ENCODE measurements at places on chromosomes 2 and 18. TPM values are rescaled to one million over a fixed set of nuclear protein-coding genes. Genes with fewer than 3 reads are reported as not detected.

DNA sequence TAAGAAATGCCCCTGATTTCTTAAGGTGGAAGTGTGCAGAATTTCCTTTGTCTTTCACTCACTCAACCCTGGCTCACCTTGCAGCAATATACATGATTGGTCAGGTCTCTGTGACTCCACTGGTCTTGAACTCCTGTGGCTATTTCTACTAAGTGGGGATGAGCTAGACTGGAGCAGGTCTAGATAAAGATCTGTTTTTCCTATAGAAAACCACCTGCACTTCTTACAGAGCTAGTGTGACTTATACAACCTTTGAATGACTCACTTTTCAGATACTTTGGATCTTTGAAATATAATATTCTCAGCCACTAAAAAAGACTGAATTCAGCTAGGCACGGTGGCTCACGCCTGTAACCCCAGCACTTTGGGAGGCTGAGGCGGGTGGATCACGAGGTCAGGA is 98.5 kb upstream of the KCTD1 start:
- DNase-seq = no peak

- DNase-seq = no peak
Measured at GRCh38 chr2:101830555-101830954, 133.0 kb downstream of the MAP4K4 start.

The LYPD6 gene
- total RNA-seq = 1.4 TPM

The SFT2D3 gene
- total RNA-seq = 9.6 TPM

The GCG gene
- total RNA-seq = not detected

The ACMSD gene
- total RNA-seq = not detected

Data from esophagus muscularis mucosa (tissue), 4 donors.